ENCODE measurements at places on chromosomes 16 and 17.

- no peak for DNase-seq
These were observed 182.7 kb downstream of the PRKCB start for GRCh38 chr16:24018485-24018884.

DNA sequence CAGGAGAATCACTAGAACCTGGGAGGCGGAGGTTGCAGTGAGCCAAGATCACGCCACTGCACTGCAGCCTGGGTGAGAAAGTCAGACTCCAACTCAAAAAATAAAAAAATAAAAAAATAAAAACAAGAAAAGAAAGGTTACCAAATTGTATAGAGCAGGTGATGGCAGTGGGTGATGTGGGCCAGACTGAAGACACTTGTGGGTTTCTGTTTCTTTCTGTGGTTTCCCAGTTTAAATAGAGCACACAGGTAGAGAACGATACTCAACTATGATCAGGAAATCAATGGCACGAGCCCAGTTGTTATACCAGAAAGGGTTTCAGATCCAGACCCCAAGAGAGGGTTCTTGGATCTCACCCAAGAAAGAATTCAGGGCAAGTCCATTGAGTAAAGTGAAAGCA is 32.6 kb downstream of the NUBP1 start:
- DNase-seq = no peak

GRCh38 chr16:15613676-15614075 is 29.3 kb downstream of the MARF1 start:
- peak; percentile 12 for DNase-seq

- DNase-seq = no peak
These were observed 45.3 kb downstream of the CCDC182 start for GRCh38 chr17:57699751-57700219.

DNA sequence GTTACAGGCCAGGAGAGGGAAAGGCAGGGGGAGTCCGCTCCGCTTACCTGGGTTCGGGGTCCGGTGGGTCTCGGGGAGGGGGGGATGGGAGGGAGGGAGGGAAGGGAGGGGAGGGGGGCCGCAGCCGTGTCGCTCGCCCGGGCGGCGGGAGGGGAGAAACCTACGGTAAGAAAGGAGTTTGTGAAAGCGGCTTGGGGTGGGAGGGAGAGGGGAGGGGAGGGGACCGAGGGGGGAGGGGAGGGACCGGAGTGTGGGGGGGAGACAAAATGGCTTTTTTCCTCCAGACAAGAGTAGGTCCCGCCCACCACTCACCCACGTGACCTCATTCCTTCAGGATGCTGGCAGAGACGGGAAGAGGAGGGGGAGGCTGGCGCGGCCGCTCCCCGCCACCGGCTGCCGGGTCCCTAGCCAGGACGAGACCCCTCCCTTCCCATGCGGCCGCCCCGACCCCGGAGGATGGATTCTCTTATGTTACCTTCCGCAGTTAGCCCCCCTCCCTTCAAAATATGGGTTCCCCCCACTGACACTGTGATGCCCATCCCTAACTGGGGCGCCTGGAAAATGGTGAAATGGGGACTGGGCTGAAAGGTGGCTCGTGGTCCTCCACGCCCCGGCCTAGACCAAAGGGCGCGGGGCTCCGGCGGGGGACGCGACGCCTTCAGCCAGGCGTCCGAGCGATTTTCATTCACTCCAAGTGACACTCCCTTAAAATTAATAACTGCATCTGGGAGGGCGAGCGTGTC is at the start of gene PCGF2:
TSS of gene PCGF2 (minus strand) at position 188 of the 743 bp plus-strand sequence. CDS start 7,934 bp downstream, outside the sequence.
- peak; percentile 69 for DNase-seq

DNA sequence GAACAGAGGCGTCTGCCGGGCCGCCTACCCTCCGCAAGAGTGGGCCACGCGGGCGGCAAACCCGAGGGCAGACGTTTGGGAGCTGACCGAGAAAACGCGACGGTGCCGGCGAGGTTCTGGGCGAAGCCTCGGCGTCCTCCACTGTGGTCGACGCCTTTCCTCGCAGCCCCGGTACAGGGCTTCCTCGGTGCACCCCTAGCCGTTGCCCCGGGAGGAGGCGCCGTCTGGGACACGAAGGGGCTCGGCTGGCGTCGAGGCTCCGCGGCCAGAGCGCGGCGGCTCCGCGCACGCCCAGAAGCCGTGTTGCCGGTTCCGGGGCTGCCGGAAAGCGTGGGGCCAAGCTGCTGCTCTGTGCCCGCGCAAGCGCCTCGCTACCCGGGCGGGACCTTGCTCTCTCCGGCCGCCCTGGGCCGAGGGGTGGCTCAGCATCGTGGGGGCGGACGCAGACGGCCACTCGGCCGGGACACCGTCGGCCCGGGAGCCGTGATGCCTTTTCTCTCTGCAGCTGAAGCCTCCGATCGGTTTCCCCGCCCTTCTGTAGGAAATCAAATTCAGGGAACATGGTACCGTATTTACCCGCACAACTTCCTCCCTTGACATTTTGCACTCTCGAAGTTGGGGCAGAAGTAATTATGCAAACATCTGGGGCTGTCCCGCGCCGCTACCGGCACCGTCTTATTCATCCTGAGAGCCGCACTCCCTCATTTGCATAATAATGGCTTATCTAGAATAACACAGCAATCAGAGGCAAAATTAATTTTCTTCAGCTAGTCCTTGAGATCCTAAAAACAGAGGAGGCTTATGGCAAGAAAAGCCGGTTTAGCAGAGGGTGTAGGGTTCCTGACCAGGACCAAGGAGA is 7.3 kb upstream of the CBX8 start:
- no peak for DNase-seq

GRCh38 chr17:17866425-17866824 is 29.6 kb upstream of the SREBF1 start:
- no peak for DNase-seq

- DNase-seq = peak; percentile 53
These were observed 36.1 kb upstream of the PHB1 start for GRCh38 chr17:49450735-49451134.

DNA sequence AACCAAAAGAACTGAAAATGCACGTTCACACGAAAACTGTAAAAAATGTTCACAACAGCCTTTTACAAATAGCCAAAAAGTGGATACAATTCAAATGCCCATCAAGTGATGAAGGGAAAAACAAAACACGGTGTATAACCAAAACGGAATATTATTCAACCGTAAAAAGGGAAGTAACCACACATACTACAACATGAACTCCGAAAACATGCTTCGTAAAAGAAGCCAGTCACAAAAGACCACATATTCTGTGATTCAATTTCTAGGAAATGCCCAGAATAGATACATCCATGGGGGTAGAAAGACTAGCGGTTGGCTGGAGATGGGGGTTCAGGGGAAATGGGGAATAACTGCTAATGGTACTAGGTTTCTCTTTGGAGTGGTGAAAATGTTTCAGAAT is 81.5 kb upstream of the TRAP1 start:
- no peak for DNase-seq
